Fibroblast of gingiva (primary cell): ENCODE measurements at places on chromosomes 11 and 22.
A peak's percentile ranks its signal among the peaks of the same experiment; 100 is the strongest.

DNA sequence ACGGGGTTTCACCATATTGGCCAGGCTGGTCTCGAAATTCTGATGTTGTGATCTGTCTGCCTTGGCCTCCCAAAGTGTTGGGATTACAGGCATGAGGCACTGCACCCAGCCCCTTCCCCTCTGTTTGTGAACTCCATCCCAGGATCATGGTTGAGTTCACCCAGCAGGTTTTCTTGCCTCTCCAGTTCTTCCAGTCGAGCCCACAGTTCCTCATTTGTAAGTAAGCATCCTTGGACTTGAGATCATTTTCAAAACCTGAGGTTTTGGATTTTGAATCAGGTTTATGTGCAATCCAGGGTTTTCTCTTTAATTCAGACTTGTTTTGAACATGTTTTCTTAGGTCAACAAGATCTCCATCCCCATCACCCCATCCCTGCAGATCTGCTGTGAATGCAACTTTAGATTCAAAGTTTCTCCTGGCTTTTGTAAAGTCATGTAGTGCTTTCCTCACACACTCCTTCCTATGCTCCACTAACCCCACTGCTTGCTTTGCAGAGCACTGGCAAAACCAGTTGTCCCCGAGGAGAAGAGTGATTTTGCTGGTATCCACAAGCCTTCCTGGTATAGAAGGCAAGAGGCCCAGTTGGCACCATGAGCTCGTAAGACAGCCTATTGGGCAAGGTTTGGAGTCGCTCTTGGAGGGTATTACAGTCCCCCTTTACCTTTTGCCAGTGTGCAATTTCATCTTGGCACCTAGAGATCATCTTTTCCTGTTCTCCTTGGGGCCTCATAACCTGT lies 14.7 kb upstream of the VPREB1 start:
- no peak for DNase-seq

DNA sequence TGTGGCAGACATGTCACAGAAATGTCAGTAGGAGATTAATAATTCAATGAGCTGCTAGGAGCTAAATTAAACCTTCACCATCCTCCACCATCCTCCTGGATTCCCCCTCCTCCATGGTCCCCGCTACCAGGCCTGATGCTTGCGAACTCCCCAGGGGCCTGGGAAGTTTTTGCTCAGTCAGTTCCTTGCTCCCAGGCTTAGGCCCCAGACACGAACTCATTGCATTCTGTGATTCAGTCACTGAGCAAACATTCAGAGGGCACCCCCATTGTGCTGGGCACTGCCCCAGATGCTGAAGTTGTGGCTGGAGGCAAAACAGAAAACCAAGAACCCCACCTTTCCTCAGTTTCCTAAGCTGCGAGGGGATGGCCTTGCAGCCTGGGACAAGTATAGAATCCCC lies 14.3 kb downstream of the NPTXR start:
- DNase-seq: no peak

GRCh38 chr22:20745119-20745518 lies 28.8 kb upstream of the SERPIND1 start:
- DNase-seq: no peak

DNA sequence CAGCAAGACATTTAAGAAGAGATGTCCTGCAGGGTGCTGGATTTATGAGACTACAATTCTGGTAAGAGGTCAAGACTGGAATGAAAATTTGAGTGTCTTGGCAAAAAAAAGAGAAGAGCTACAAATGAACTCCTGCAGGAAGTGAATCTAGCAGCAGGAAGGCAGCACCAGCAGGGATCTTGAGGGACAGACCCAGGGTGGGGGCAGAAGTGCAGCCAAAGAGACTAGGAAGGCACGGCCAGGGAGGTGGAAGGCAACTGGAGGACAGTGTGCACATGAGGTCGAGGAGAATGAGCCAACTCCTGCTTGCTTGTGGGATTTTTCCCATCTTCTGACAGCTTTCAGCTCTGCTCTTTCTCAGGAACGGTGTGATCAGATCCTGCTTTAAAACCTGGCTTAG lies 263.2 kb downstream of the BUD13 start:
- no peak for DNase-seq

DNA sequence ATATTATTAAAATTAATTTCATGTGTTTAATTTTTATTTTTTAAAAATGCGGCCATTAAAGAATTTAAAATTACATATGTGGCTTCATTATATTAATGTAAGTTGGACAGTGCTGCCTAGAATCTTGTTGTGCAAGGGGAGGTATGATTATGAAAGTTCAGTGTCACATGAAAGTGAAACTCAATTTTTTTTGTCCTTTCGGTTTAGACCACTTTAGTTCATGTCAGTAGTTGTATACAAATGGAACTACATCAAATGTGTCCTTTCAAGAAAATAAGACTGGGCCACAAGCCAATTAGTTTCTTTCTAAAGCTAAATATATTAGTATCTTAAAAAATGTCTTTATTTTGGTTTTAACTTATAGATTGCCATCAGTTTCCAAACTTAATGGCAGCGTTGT lies 35.7 kb downstream of the TBCEL start:
- DNase-seq: no peak

DNA sequence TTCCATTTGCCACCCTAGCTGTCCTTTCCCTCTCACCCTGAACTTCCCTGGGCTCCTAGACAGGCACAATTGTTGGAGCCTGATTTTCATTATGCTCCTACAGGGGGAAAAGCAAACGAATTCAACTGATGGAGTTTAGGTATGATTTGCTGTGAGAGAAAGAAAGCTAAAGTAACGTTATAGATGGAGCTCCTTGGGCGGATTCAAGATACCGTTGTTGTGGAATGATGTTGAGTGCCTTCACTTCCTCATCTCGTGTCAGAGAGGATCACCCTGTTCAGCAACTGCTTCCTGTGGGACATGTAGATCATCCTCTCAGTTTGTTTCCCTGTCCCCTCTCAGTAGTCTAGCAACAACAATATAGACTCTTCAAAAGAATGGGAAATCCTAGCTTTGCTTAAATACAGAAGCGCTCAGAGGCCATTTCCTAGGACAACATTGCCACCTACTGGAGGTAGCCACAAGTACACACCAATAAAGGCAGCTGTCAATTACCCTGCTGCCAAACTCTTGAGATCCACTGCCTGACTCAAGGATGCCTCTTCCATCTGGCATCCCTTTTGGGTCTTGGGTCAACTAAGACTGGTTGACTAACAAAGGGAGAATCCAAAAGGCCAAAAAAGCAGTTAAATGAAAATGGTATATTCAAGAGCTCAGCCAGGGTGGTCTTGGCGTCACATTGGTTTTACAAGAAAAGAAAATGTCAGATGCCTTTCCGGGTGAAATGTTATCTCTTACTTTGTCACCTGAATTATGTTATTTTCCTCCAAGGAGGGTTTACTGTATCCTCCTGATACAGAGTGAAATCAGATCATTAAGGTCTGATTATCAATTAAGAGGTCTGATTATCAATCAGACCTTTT lies 13.5 kb upstream of the DTX4 start:
- DNase-seq: peak; percentile 76

- peak; percentile 65 for DNase-seq
Measured at GRCh38 chr11:693415-693831, 1.6 kb downstream of the DEAF1 start.

GRCh38 chr22:19495562-19496323 lies 16.0 kb downstream of the CDC45 start:
- DNase-seq: peak; percentile 20

DNA sequence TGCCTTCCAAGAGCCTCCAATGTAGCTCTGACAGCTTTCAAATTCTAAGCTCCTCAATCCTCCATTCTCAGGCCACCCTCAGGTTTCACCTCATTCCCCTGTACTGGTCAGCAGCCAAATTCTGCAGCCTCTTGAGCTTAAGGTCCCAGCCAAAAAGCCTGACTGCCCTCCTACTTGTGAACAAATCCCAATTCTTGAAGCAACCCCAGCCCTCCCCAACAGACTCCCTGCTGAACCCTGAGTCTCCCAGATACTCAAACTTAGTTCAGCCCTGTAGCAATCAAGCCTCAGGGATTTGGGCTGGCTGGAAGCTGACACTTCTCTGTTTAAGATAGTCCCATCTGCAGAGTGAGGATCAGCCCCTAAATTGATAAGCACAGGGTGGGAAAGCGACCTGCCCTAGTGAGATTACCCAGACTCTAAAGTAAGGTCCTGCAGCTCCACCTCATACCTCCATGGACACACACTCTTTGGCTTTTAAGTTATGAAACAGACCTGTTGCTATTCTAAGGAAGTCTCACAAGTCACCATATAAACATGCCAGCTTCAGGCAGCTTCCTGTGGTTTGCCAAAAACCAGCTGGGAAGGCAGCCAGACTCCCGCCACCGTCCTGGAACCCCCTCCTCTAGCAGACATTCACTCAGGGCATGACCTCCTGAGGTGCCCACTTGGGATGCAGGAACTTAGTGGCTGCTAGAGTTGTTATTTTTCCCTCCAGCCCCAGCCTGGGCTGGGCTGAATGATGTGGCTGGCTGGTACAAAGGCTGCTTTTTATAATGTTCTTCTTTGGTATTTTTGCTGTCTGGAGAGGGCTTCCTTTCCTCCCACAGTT lies 82.5 kb upstream of the PICALM start:
- DNase-seq: peak; percentile 74

DNA sequence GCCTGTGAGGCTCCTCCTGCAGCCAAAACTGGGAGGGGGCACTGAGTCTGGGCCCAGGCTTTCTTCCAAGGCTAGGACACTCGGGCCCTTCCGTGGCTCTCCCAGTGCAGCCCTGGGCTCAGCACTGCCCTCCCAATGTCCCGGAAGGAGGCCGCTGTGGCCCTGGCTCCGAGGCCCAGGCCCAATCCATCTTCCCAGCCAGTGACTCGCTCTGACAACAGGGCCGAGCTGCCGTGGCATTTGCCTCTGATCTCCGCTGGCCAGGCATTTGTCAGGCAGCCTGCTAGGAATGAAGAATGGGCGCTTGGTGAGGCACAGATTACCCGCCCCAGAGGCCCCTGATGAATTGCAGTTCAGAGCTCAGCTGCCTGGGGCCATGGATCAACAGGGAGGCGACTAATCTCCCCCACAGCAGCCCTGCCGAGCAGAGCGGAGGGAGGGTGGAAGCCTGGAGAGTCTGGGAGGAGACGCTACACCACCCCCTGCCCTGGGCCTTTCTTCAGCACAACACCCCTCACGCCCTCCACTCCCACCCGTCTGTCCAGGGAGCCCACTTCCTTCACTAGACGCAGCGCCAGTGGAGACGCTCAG lies 8.3 kb downstream of the FXYD2 start:
- DNase-seq: no peak

GRCh38 chr11:70630816-70631623 lies 232.7 kb downstream of the CTTN start:
- no peak for DNase-seq

DNA sequence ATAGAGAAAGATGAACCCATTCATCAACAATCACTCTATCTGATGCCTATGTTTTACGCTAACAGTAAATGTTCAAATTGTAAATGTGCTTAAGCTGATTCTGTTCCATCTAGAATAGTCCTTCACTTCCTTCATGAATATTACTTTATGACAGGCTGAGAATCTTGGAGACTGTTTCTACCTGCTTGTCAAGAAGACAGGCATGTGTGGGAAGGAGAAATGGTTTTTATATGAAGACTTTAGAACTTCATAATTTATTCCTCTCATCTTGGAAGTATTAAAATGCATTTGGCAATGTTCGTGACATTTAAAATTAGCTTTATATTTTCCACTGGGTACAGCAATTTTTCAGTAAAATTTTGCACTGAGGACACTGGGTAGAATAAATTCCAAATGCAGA lies 41.0 kb downstream of the ELMOD1 start:
- no peak for DNase-seq

DNA sequence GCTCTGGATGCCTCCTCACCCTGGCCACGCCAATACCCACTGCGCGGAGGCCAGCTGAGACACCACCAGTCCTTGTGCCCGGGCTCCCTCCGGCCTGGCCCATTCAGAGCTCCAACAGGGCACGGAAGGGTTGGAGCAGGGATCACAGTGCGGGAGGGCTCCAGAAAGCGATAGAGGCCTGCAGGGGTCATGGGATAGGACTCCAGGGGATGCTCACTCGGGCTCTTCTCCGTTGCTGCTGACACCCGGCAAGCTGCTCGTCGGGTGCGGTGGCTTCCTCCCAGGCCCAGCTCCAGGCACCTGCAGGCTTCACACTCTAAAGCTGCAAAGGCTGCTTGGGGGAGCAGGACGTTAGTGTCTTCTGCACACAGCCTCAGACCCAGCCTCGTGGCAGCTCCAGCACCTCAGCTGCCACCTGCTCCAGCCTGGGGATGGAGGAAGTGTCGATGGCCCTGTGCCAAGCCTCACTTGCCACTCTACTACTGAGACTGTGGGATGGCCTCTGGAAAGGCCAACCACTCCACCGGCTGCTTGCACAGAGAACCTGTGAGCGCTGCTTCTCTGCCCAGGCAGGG lies 10.6 kb downstream of the WNT7B start:
- no peak for DNase-seq

GRCh38 chr22:26170795-26171580 lies 1.7 kb downstream of the SEZ6L start:
- DNase-seq: no peak

DNA sequence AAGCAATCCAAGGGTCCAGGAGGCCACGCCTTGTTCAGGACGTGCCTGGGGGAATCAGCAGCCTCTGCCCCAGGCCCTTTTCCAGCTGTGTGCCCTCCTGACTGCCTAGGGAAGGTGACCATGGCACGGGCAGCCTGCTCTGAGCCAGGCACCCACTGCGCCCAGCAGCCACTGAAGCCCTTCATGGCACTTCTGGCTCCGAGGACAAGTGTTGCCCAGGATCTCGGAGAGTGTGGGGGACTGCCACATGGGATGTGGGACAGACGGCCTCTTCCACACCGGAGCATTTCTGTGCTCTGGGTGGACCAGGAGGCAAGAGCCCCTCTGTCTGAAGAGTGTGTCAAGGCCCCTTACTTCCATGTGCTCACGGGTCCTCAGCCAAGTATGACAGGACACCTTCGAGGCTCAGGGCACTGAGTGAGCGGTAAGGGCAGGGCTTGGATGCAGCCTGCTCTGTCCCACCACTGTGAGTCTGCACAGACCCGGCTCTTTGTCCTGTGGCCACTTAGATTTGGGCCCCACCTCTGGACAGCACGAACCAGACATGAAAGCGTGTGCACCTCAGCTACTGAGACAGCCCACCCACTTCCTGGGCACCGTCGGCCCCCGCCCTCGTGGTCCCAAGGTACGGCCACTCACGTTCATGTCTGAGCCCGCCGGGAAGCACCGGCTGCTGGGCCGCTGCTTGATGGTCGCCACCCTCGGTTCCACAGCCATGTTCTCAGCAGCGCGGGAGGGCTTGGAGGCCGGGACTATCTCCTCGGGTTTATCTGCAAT lies 93.6 kb downstream of the CTTN start:
- DNase-seq: no peak

DNA sequence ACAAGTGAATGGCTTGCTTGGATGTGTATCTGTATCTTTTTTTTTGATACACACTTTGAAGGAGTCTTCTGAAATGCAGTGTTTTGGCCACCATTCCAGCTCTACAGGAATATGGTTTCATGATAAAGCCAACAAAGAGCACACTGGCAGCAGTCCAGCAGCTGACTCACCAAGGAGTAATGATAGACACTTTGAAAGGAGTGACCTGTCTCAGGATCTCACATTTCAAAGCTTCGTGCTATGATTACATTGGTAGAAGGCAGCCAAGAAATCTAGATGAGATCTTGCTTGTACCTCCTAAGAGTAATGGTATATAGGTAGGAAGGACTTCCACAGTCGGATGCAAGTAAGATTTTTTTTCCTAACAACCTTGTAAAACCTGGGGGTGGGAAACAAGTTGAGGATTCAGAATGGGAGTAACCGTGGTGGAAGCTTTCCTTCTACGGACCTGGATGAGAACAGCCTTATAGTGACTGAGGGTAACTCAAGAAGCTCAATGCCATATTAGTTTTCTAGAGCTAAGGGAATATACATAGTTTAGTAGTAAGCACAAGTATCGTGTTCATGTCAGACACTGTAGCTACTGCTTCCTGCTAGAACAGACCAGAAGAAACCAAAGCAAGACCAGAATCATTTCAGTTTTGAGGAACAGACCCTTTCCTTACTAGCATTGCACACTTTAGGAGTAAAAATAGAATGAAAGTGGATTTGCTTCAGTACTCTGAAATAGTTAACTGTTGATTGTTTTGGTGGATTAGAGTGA lies 25.0 kb downstream of the MTMR3 start:
- peak; percentile 74 for DNase-seq
